NCI-H1694 (cell line): ENCODE measurements at places on chromosomes 5 and 9.

DNA sequence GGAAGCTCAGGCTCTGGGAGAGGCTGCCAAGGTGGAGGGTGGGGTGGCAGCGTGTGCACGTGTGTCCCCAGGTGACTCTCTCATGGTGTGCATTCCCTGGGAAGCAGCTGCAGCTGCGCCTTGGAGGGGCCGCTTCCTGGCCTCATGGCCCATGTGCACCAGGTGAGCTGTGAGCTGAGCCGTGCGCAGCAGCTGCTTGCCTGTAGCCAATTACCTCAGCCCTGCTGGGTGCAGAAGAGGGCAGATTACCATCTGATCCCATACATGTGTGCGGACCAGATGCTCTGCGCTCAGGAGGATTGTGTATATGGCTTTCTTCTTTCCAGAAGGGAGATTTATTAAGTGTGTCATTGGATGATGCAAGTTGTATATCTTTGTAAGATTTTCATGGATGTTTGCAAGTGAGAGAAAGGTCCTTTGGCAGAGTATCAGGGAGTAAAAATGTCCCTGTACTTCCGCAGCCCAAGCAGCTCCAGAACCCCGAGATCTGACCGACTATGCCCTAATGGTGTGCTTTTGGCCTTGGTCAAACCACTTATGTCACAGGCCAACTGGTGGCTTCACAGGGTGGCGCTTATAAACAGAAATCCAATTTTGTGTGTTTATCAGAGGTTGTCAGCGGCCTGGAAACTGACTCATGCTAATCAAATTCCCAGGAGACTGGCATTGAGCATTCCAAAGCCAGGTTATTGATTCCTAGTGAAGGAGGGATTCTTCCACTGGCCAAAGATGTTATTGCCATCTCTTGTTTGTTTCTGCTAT lies 229.3 kb downstream of the GOLPH3 start:
- no peak for DNase-seq

- DNase-seq: no peak
Measured at GRCh38 chr9:137607141-137607857, 1.8 kb downstream of the ARRDC1 start.

- DNase-seq: no peak
Measured at GRCh38 chr9:88974641-88975040, 16.6 kb upstream of the S1PR3 start.

GRCh38 chr5:13994621-13995253 lies 50.2 kb upstream of the DNAH5 start:
- peak; percentile 94 for DNase-seq

- no peak for DNase-seq
Measured at GRCh38 chr9:70218767-70219166, 40.0 kb upstream of the SMC5 start.
